ENCODE measurements at places on chromosomes 4 and X.

- DNase-seq: no peak
Measured at GRCh38 chrX:133321451-133321850, 93.8 kb downstream of the GPC4 start.

GRCh38 chr4:30717208-30718020 lies 2.8 kb upstream of the PCDH7 start:
- no peak for DNase-seq

GRCh38 chrX:132853040-132853439 lies 105.4 kb downstream of the HS6ST2 start:
- no peak for DNase-seq

DNA sequence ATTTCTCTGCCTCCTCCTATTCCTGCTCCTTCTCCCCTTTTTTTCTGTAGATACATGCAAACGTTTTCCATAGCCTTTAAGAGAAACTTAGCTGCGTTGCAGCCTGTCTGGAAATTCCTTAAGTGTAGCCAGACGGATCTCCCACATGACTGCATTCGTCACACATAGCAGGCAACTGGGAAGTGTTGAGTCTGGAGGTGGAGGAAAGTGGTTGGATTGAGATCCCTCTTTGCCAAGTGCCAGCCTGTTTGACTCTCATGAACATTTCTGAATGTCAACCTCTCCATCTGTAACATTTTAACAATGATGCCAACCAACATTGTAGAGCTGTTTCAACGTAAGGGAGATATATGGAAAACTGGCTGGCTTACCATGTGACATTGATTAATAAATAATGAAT lies 45.1 kb upstream of the FAM9A start:
- no peak for DNase-seq

GRCh38 chr4:39484582-39485272 lies 25.9 kb downstream of the LIAS start:
- DNase-seq: no peak

DNA sequence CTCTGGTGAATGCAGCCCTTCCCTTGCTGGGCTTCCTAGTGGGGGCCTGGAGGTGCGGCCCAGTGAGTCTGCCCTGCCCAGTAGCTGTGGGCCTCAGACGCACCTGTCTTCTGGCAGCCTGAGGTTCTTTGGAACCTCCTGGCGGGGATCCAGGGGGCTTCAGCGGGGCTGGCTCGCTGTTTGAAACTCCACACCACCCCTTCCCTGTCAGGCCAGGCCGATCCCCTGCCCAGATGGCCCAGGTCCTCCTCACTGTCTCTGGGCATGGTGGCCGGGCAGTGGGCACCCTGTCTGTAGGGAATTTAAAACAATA lies 10.7 kb upstream of the NKX1-1 start:
- no peak for DNase-seq

GRCh38 chrX:103524747-103525146 lies 5.5 kb upstream of the RAB40A start:
- DNase-seq: no peak

GRCh38 chr4:10031668-10032590 lies 10.6 kb upstream of the SLC2A9 start:
- no peak for DNase-seq

DNA sequence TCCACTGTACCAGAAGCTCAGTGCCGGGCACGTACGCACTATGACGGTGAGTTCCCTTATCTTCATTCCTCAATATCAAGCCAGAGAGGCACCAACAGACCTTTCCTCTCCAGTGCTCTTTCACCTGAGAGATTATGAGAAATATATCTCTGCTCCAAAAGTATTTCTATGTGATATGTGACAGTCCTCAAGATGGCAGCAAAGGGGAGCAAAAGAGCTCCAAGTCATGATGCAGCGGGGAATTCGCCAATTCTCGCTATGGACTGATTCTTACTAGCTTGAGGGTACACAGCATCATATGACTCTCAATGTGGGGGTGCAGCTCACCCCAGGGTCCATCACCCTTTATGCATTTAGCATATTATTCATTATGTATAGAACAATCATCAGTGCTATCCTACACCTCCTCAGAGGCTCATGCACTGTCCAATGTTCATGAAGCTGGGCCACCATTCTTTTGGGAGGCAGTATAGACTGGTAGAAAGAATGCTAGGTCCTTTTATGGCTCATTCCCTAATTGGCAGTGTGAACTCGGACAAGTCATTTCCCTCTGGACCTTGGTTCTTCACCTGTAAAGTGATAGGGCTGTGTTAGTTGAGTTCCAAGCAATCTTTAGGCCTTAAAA lies 12.8 kb upstream of the IQSEC2 start:
- no peak for DNase-seq

DNA sequence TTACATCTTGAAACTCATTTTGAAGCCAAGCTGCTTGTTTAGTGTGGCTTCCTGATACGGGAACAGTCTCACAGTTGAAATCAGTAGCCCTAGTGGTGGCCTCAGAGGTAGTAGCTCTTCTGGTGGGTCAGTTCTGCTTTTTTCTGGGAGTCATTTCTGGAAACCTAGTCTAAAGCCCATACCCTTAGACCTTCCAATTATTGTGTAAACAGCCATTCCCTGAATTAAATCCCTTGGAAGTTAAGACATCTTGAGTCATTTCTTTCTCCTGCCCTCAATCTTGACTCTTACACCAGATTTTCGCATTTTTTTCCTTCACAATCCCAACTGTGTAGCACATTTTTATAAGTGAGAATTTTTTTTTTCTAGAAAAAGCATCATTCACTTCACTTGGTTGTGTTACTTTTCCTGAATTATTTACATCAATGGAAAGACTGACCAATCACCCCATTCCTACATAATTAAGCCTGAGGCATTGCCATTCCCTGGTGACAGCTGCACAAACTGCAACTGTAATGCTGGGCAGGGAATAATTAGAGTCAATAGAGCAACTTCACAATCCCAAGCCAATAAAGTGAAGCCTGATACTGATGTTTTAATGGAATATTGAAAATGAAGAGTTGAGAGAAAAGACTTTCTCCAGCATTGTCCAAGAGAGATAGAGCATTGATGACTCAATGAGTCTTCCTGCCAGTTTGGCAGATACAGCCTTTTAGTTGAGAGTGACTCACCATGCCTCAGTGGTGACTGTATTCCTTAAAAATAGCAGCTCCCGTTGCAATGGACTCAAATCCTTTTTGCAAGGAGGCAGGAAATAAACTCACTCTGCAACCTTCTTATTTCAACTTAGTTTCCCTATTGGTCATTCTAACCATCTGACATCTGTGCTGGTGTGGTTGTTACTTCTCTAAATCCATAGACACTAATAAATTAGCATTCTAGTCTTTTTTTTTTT lies 13.0 kb upstream of the SEPSECS start:
- DNase-seq: peak; percentile 99

DNA sequence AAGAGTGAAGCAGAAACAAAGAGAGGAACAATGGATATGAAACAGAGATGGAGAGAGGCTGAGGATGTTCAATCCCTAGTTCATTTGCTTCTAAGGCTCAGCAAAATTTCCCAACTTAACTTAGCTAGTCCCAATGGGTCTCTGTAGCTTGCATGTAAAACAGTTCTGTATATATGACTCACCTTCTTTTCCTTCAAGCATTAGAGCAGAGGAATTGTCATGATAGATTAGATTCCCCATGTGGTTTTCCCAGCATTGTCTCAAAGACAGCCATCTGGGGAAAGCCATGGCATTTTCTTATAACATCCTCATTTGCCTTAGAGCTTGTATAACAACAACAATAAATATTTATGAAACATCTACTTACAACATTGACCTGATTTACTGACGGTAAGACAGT lies 93.9 kb upstream of the GATB start:
- DNase-seq: no peak

DNA sequence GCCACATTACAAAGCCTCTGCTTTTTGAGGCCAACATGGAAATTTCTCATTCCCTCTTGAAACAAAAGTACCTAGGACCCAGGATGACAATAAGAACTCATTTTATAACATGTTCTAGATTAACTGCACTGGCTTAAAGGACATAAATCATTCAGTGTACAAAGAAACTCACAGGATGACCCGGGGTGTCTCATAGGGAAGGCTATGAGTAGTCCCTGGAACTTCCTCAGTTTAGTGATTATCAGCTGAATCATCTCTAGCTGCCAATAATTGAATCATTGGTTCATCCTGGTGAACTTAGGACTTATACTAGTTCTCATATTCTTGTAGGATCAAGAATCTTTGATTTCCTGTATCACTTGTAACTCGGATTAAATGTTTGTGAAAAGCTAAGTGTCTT lies 95.8 kb upstream of the WDR1 start:
- DNase-seq: no peak

DNA sequence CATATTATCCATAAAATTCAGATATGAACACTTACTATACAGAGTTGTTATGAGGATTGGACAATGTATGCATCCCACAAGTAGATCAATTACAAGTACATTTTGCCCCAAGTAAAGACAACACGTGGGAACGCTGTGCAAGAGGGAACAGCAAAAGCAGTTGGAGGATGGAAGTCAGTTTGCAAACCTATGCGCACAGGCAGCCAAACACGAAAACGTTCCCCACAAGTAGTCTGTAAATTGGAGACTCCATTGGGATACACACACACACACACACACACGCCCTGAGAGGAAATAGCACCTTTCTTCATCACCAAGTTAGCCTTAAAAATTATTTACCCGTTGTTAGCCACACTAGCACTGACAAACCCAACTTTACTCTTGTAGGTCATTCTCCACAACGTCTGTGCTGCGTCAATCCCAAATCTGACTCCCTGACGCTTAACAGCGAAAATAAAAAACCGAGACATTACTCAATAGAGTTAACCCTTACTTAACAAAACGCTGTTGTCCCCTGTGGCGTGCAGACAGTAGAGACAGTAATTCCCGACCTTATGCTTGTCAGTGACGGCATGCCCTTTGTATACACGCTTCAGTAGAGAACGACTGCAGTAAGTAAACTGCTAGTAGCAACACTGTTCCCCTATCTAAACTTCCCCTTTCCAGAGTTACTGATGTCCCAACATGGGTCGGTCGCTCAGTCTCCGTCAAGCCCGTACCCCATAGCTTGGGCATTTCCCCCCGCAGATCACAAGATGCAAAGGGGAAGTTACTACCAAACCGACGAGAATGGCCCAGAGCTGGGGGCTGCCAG lies 730 bp downstream of the MANBA start:
- DNase-seq: peak; percentile 26

GRCh38 chr4:111214371-111214770 lies 591.5 kb upstream of the PITX2 start:
- DNase-seq: no peak
